Right atrium auricular region (tissue), 2 donors: ENCODE measurements at places on chromosomes 16 and 17. TPM values are rescaled to one million over a fixed set of nuclear protein-coding genes. Genes with fewer than 3 reads are reported as not detected.
A peak's percentile ranks its signal among the peaks of the same experiment; 100 is the strongest.

GRCh38 chr16:88804552-88805339 lies 1.2 kb downstream of the CDT1 start:
- DNase-seq = no peak

GRCh38 chr16:1134776-1135458 lies 18.0 kb upstream of the CACNA1H start:
- no peak for DNase-seq

DNA sequence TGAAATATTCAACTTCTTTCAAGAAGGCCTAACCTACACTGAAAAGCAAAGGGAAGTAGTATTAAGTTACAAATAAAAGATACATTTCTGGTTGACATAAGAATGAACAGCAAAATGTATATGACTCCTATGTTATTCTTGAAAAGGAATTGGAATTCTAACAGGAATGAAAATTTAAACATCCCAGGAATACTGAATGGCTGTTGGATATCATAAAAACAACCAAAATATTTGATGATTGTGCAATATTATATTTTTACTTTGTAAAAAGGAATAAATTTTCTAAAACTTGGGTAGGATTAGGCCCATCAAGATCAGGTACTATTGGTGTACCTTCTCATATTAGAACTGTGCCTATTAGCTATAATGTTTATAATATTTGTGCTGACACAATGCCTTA lies 50.0 kb downstream of the CYB5B start:
- DNase-seq = no peak

DNA sequence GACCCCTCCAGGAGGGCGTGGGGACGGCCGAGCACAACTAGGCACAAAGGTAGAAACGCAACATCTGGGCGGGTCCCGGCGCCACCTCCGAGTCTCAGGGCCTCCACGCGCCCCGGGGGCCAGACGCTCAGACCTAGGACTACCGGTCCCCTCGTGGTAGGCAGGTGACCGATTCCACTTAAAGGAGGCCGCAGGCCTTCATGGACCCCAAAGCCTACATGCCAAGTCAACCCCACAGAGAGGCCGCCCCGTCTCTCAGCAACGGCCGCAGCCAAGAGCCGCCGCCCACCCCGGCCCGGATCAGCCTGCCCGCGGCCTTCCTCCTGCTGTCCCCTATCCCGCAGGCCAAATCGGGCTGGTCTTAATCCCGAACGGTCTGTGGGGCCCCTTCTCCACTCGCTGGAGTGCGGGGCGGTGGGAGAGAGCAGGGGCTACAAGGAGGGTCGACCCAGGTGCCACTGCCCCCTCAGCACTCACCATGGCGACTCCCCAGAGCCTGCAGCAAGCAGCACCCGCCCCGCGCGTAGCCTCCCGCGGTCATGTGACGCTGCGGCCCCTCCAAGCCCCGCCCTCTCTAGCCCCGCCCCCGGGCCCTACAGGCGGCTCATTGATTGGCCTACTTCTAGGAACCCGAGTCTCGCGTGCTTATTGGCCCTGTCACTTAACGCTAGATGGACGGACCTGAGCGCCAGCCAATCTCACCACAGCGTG lies at the start of gene VPS35:
VPS35 (minus strand) TSS at position 525 of the 711 bp plus-strand sequence; CDS start at position 480, 45 bp downstream.
- peak; percentile 100 for DNase-seq

- DNase-seq = no peak
These were observed 43.5 kb upstream of the FOXF1 start for GRCh38 chr16:86466696-86467406.

DNA sequence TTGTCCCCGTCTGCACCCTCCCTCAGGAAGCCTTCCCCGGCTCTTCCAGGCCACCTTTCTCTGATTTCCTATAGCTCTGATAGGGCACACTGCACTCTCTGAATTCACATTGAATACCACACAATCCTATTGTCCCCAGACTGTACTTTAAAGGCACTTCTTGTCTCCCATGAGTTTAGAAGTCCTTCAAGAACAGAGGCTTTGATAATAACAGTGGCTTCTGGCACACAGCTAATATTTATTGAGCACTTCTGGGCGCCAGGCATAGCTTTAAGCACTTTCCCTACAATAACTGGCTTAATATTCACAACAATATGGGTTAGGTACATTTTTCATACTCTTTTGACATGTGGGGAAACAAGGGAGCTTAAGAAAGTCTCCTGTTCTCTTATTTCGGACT lies 169.7 kb upstream of the IRX6 start:
- DNase-seq = no peak

GRCh38 chr17:27646232-27646631 lies 15.2 kb downstream of the LGALS9 start:
- DNase-seq = no peak

- DNase-seq = no peak
These were observed 622.6 kb downstream of the KCNJ2 start for GRCh38 chr17:70791748-70792443.

- no peak for DNase-seq
These were observed 1.2 kb downstream of the RPS15A start for GRCh38 chr16:18788828-18789514.

- DNase-seq = peak; percentile 93
These were observed 2.6 kb downstream of the PMP22 start for GRCh38 chr17:15262291-15263205.

DNA sequence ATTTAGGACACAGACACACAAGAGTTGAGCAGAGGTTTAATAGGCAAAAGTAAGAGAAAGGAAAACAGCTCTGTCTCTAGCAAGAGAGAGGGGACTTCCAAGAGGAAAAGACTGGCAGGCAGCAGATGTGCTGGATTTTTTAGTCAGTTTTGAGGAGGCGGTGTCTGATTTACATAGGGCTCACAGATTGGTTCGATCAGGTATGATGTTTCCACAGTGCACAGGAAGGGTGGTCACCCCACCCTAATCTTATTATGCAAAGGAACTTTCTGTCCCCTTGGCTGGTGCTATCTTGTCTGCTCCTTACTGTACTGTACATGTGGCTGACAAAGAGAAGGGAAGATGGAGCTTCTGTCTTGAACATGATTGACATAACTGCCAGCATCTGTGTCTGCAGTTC lies 25.3 kb downstream of the BFAR start:
- DNase-seq = no peak

- no peak for DNase-seq
These were observed 18.9 kb downstream of the TMEM94 start for GRCh38 chr17:75475144-75475835.

GRCh38 chr16:85798901-85799496 lies 345 bp downstream of the EMC8 start:
- no peak for DNase-seq

DNA sequence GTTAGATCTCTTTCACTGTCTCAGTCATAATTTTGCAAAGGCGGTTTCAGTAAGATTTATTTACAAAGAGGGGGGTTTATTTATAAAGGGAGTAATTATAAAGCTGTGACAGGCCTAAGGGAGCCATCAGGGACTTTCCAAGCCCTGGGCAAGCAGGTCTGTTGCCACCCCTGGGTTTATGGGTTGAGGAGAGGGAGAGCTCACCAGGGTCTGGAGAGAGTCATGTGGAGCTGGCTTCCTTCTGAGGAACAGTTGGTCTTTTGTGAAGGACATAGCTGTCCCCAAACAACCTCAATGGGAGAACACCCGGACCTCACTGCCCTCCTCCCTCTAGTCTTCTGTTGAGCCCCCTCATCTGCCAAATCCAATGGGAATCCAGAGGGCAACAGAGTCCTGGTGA lies 9.8 kb downstream of the ITGAM start:
- DNase-seq = peak; percentile 18

- DNase-seq = no peak
These were observed 297 bp downstream of the TBC1D10B start for GRCh38 chr16:30369938-30370455.

DNA sequence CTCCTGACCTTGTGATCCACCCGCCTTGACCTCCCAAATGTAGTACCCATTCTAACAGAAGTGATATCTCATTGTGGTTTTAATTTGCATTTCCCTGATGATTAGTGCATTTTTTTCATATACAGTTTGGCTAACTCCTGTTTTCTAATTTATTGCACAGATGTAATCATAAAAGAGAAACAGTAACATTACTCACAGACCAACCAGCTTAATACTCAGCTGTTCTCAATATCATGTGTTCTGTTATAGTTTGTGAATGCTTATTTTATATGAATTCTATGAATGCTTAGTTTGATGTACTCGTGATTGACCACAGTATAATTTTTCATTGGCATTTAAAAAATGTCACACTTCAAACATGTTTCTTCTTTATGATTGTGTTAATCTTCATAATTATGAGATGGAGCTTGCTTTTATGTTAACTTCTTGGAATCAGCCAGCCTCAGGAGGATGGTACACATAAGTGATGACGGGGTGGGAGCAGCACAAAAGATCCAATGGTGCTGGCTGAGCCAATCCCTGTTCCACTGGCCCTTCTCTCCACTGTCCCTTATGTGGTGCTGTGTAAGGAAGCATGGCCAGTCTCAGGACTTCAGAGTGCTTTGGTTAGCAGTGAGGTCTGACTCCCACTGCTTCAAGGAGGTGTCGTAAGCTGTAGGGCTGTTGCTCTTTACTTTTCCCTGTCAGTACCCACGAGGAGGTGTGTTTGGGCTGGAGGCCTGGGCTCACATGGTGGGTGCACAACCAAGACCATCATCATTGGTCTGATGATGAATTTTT lies 191.0 kb downstream of the SPECC1 start:
- DNase-seq = no peak

DNA sequence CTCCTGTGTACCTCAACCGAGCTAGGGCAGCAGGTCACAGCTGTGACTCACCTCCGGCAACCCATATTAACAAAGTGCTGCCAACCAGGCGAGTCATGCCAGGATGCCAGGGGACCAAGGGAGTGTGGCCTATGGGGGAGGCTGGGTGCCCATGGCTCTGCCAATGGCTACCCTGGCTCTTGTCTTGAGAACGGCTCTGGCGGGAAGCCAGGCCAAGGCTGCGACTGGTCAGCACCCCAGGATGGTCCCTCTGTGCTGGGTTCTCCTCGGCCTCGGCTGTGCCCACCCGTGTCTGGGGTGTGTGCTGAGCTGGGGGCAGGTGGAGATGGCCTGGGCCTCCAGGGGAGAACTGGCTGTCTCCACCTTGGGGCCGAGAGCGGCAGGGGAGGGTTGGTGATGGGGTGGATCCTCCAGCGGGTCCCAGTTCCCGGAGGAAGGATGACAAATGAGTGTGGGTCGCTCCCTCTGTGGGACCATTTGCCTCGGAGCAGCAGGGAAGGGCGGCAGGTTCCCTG lies 75.8 kb downstream of the MRC2 start:
- no peak for DNase-seq

The CDK5R1 gene
- total RNA-seq = 0.75 TPM

The SLFN12 gene
- total RNA-seq = 3.6 TPM

The STH gene
- not detected for total RNA-seq

The PLXDC1 gene
- total RNA-seq = 9.3 TPM

The PDILT gene
- total RNA-seq = not detected

The KRTAP4-1 gene
- total RNA-seq = not detected

The IGF2BP1 gene
- total RNA-seq = not detected

The GDPD1 gene
- 3.7 TPM for total RNA-seq

The DNAH9 gene
- 0.63 TPM for total RNA-seq

The KRT39 gene
- not detected for total RNA-seq

The RAB11FIP3 gene
- 19.9 TPM for total RNA-seq

The GPR142 gene
- total RNA-seq = not detected
